ENCODE measurements at places on chromosomes 3 and 15.
A peak's percentile ranks its signal among the peaks of the same experiment; 100 is the strongest.

GRCh38 chr15:60660290-60661051 is 181.5 kb upstream of the ICE2 start:
- no peak for DNase-seq

GRCh38 chr3:118968111-118968510 is 66.5 kb downstream of the IGSF11 start:
- no peak for DNase-seq

GRCh38 chr3:106256249-106256957 is 387.6 kb upstream of the CBLB start:
- DNase-seq: no peak

DNA sequence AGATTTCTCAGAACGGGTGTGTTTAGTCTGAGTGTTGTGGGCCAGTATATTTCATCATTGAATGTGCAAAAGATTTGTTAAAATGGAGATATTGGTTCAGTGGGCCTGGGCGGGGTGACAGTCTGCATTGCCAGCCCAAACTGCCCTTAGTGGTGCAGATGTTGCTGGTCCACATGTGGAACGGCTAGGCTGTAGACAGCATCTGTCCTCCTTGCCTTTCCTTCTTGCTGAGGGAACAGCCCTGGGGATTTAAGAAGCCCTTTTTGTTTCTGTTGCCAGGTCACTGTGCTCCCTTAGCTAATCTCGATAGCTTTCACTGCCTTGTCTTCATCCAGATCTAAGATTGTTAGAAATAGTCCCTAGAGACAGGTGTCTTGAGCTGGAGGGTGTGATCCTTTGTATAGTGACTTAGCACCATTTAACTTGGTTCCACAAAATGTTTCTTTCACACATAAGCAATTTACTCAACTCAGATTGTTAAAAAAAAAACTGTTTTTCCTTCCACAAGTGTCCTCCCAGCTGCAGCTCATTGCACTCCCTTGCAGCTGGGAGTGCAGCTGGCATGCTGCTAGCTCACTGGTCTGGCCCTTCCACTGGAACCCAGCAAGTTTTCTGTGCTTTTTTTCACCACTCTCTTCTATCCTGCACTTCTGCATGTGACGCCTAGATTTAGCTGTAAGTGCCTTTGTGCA is 37.5 kb downstream of the GAP43 start:
- no peak for DNase-seq

GRCh38 chr3:39378088-39378487 is 5.1 kb upstream of the SLC25A38 start:
- DNase-seq: peak; percentile 77

DNA sequence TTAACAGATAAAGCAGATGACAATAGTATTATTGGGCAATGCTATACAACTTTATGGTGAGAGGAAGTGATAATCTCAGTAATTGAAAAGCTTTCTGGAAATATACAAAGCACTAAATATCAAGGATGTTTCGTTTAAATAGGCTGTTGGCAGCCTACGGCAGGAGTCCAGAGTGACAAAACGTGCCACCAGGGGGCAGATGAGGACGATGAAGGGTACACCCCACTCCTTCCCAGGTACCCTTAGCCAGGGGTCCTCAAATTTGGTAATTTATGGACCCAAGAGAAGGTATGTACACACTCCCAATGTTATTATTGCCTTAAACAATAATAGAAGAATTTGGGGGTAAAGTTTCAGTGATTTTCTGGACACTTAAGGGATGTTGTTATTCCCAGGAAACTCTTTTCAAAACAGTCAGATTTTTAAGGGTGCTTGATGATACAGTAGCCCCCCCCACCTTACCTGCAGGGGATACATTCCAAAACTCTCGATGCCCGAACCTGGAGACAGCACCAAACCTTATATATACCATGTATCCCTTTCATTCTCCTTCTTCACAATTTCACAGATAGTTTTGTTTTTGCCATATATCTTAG is 1.4 kb upstream of the MAGEL2 start:
- DNase-seq: no peak

DNA sequence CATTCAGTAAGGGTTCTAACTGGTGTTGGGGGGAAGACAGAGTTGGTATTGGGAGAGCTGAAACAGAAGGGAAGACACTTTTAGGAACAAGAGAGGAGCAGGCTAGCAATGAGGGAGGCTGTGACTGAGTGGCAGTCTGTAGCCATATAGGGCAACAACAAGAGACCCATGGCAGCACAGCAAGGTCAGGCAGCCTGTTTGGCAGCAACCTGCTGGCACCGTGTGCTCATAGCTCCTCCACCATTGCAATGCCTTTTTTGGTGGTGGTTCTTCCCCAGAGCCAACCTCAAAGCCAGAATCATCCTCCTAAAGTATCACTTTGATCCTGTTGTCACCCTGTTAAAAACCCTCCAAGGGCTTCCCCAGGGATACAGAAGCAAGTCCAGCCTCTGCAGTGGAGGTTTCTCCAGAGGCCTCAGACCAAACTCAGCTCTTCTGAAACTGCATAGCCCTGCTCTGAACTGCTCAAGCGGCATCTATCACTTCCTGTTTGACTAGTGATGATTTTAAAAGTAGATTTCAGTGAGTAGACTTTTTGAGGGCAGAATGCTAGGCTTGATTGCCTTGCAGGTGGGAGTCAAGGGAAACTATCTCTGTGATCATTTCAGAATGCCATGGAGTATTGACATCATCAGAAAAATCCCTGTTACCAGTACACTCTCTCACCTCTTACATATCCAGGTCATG is 176.9 kb downstream of the STAC start:
- no peak for DNase-seq

DNA sequence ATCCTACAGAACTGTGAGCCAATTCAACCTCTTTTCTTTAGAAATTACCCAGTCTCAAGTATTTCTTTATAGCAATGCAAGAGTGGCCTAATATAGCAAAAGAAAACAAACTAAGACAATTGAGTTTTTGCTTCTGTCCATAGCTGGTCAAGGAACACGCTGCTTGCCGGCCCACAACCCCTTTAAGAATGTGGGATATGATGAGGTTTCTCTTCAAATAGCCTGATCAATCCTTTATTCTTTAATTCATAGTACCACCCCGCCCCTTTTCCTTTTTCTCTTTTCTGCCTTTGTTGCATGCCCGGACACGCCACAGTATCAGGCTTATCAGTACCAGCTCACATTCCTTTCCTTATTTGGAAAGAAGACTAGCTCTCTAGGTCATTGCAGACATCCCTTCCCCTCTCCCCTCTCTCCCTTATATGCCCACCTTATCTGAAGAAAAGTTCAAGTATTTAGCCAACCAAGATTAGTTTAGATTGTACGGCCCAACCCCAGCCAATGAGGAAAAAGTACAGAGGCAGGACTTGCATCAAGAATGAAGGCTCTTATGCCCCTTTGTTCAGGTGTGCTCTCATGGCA is 404.5 kb downstream of the OCA2 start:
- DNase-seq: no peak

- no peak for DNase-seq
Measured at GRCh38 chr3:159030138-159030670, 228.3 kb downstream of the MFSD1 start.

DNA sequence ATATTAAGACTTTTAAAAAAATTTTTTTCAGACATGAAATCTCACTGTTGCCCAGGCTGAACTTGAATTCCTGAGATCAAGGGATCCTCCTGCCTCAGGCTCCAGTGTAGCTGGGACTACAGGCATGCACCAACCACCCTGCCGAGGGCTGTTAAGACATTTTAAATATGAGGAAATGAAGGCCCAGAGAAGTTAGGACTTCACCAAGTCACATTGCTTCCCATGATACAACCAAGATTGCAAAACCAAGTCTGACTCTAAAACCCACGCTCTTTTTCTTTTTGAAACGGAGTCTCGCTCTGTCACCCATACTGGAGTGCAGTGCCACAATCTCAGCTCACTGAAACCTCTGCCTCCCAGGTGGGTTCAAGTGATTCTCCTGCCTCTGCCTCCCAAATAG is 28.0 kb downstream of the PTPN9 start:
- DNase-seq: no peak

- no peak for DNase-seq
Measured at GRCh38 chr15:52233405-52233804, 42.2 kb upstream of the GNB5 start.

GRCh38 chr3:112786002-112786590 is 60.6 kb downstream of the CD200R1L start:
- DNase-seq: no peak

DNA sequence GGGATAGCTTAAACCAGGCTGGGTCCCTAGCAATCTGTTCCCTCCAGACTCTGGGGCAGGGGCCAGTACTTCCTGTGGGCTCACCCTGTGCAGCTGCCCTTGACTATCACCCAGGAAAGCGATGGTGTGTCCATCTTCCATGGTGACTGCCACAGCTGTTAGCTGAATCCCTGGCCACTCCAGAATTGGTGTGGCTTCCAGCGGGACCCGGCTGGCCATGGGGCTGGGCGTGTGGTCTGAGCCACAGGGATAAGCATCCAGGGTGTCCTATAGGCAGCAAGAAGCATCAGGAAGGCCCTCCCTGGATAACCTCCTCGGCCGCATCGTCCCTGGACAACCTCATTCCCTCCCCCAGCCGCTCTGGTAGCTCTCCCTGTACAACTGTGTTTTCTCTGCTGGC is 7.2 kb downstream of the PLXNB1 start:
- no peak for DNase-seq

- no peak for DNase-seq
Measured at GRCh38 chr15:39192351-39192750, 388.5 kb upstream of the THBS1 start.

DNA sequence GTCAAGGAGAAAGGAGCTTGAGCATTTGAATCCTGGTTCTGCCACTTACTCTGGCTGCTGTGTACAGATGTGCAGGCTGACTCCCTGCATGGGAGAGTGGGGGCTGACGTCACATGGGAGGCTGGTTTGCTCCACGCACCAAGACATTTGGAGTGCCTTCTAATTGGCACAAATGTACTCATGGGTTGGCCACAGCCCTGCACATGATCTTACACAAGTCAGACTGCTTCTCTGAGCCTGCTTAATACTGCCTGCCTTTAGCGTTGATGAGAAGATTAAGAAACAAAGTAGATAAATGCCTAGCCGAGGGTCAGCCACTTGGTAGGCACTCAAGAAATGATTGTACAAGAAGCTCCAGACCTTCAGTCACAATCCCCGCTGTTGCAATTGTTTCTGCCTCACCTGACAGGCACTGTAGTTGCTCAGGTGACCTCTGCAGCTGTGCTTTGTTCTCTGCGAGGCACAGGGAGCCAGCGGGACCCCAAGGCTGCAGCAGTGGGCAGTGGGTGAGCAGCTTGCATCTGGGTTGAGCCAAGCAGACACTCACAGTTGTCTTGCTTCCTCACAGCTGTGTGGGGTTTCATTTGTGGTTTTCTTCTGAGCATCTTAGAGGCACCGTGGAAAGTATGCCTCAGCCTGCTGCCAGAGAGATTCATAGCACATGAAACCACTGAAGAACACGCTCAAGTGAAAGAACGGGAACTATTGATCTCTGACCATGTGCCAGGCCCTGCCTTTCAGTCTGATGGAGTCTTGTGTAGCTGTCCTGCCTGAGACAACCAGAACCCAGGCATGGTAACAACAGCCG is 33.1 kb downstream of the GRK7 start:
- no peak for DNase-seq

GRCh38 chr15:63800241-63800640 is 33.5 kb downstream of the HERC1 start:
- no peak for DNase-seq

- DNase-seq: no peak
Measured at GRCh38 chr15:56342653-56343052, 22.6 kb upstream of the TEX9 start.

- DNase-seq: no peak
Measured at GRCh38 chr3:188059351-188059750, 94.6 kb upstream of the LPP start.

- no peak for DNase-seq
Measured at GRCh38 chr3:127090218-127091160, 102.4 kb upstream of the PRR23E start.

- no peak for DNase-seq
Measured at GRCh38 chr3:53022647-53023046, 23.2 kb downstream of the SFMBT1 start.

GRCh38 chr3:51501833-51502561 is 2.2 kb upstream of the DCAF1 start:
- DNase-seq: peak; percentile 74

DNA sequence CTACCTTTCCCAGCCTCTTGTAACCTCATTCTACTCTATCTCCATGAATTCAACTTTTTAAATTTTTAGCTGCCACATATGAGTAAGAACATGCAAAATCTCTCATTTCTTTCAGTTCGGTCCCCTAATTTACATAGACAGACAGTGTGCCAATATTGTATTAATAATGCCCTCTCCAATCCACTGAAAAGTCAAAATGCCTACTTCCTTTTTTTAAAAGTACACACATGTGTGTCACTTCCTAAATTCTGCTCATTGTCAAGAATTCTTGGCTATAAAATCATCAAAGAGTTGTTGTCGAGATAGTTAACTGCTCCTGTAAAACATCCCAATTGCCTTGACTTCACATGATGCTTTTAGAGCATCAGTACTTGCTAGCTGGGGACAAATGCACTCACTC is 84.2 kb upstream of the IL12A start:
- no peak for DNase-seq

DNA sequence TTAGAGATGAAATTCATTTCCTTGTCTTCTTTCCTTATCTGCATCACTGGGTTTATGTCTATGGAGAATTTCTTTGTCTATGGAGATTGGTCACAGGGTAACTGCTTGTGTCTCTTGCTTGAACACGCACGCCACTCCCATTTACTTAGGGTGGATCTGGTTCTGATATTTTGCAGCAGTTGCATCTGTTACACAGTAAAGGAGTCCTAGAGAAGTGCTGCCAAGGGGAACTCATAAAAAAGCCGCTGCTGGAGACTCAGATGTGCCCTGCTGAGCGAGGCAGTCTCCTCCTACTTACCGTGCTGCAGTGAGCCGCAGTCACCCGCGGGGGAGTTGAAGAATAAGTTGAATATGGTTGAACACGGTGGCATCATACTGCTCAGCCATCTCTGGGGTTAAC is 105.2 kb upstream of the KLHL25 start:
- DNase-seq: no peak

DNA sequence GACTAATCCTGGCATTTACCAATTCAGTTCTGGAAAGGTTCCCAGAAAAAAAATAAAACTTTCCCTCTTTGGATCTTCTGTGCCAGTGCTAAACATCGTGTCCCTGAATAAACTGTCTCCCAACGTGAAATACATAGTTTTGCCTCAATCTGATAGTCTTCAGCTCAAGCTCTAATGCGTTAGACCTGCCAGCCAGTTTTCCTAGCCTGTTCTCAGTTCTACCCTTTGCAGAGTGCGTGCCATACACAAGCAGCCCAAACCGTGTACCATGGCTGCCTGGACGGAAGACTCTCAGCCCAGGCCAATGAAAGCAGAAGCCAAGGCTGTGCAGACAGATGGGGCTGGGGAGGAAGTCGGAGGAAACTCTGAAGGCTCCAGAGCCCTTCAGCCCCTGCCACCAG is 11.4 kb upstream of the OCA2 start:
- peak; percentile 31 for DNase-seq

- DNase-seq: no peak
Measured at GRCh38 chr3:103218146-103218545, 783.3 kb downstream of the ZPLD1 start.

DNA sequence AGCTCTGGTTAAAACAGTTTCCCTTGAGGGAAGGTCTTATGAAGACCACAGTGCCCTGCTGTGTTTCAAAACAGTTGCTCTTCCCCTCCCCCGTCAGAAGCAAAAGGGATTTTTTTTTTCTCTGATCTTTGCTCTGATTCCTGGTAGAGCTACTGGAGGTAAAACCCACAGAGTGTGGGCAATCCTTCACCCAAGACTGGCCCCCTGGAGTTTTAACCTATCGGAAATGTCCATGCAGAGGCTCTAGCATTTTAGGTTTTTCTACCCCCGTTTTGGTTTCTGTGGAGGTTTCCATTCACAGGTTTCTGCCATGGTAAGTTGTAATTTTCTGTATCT is 27.7 kb downstream of the GRM2 start:
- no peak for DNase-seq

Measured in left lobe of liver (tissue), 2 donors.